ENCODE measurements at places on chromosomes 2 and 18.

- DNase-seq, result no peak
Observed at GRCh38 chr18:79476918-79477571, 81.3 kb downstream of the NFATC1 start.

DNA sequence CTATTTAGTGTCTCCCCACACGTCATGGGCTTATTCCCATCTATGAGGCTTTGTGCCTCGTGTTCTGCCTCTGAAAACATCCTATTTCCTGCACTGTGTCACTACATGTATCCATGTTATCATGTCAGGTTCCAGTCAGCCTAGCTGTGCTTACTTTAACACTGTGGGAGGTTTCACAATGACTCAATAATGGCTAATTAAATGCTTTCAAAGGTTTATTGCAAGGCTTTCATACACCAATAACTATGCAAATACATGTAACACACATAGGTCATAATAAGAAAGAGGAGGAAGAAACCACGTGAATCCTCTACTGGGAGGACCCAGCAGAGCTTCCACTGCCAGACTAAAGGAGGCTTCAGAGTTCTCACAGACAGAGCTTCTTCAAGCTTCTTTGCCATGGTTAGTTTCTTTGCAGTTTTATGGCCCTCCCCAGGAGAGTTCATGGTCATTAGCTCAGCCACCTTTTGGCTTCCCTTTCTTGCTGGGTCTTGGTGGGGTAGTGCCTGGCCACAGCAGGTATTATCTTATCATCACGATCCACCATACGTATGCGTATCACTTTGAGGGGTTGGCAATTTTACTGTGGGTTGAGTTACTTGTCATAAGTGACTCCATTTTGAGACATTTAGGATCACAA lies 5.1 kb upstream of the COLEC12 start:
- no peak for DNase-seq

GRCh38 chr2:228072669-228073068 lies 108.8 kb downstream of the SPHKAP start:
- DNase-seq, result no peak

- no peak for DNase-seq
Observed at GRCh38 chr2:61581716-61582115, 43.6 kb upstream of the XPO1 start.

- no peak for DNase-seq
Observed at GRCh38 chr2:227804975-227805374, 8.7 kb upstream of the CCL20 start.

DNA sequence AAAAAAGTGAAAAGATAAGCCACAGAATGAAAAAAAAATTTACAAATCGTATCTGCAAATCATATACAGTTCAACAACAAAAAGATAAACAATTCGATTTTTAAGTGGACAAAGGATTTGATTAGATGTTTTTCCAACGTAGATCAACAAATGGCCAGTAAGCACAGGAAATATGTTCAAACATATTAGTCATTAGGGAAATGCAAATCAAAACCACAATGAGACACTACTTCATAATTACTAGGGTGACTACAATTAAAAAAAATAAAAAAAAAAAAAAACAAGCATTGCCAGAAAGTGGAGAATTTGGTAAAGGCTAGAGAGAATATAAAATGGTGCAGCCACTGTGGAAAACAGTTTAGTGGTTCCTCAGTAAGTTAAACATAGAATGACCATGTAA lies 38.3 kb upstream of the RNU4ATAC start:
- DNase-seq, result no peak

DNA sequence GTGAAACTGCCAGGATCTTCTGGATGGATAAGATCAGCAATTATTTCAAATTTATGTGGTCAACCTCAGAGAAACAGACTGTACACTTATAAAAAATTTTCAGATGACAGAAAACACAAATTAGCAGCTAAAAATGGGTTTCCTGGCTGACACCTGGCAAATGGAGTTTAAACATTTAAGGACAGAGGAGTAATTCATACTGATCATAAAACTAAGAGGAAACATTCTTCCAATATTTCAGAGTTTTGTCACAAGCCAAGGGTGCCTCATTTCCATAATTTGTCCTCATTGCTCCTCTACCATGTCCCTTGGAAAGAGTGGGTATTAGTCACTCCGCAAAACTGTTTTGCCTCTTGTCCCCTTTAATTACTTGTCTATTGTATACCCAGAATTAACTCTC lies 70.2 kb downstream of the TMEFF2 start:
- no peak for DNase-seq

DNA sequence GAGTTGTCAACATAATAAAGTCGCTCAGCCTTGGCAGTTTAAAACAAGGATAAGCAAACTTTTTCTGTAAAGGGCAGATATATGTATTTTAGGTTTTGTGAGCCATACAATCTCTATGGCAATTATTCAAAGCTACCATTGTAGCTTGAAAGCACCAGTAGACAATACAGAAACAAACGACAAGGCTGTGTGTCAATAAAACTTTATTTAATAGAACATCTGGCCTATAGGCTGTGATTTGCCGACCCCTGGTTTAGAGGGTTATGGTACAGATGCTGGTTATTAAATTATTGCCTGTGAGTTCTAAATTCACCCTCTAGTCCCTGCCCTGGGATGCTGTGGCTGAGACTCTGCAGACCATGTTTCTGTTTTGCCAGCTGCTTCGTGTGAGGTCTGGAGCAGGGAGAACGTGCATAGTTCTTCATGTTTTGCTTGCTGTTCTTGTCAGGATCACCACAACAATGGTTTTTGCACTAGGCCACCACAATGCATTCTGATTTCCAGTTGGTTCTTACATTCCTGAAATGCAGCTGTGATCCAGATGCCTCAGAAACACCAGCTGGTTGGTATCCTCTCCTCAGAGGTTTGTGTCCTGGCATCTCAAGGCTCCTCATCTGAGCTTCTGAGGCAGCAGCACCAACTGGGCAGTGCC lies 46.6 kb downstream of the ICOS start:
- DNase-seq, result no peak

DNA sequence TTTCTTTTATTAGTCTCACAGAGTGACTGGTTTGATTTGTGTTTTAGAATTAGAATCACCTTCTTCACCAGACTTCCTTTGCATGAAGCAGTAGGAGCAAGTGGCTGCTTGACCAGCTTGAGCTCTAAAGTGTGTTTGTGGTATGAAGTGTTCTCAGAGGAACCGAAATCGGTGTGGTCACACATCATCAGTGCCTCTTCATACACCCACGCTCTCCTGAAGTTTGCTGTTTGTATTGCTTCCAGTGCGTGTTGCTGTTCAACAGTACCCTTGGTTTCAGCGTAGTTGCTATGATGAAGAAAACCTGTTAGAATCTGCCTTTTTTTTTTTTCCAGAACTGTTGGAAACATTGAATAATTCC lies 77.9 kb downstream of the LIMS1 start:
- no peak for DNase-seq

DNA sequence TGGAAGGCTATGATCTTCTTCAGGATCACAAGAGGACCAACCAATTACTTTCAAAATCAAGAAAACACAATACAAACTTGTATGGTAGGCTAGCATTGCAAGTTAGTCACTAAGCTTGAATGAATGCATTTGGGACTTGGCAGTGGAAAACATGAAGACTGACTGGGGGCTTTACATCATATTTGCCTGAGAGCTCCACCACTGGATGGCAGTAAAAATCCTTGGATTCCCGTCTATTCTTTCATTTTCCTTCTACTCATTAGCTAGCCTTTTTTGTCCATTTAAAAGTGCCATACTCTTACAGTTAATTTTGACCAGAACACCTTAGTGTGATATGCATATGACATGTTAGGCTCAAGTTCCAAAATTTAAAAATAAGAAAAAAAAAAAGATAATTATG lies 63.5 kb upstream of the RASGRP3 start:
- DNase-seq, result no peak

- DNase-seq, result no peak
Observed at GRCh38 chr2:173948842-173949241, 16.3 kb downstream of the SP3 start.

All from activated naive CD4-positive, alpha-beta T cell treated with anti-CD3 and anti-CD28 coated beads, Interleukin-2, amount 50 U/mL, for 16 hours (primary cell).